ENCODE measurements at places on chromosomes 4 and X. TPM values are rescaled to one million over a fixed set of nuclear protein-coding genes. Genes with fewer than 3 reads are reported as not detected.

Gene ASB11
- total RNA-seq: 65.9 TPM

Gene GRID2
- total RNA-seq: 1.1 TPM

Gene CT45A3
- not detected for total RNA-seq

Gene AFF2
- total RNA-seq: 0.81 TPM

Gene PAGE4
- not detected for total RNA-seq

Gene ABCG2
- 1.4 TPM for total RNA-seq

Gene USP9X
- total RNA-seq: 49.0 TPM

Gene PHKA1
- total RNA-seq: 7.3 TPM

Measured in left cardiac atrium (tissue), 4 donors.